Pulmonary artery endothelial cell (primary cell): ENCODE measurements at places on chromosomes 2 and 18. TPM values are rescaled to one million over a fixed set of nuclear protein-coding genes. Genes with fewer than 3 reads are reported as not detected.

The IL36RN gene
- total RNA-seq, result not detected in 2 replicates

DNA sequence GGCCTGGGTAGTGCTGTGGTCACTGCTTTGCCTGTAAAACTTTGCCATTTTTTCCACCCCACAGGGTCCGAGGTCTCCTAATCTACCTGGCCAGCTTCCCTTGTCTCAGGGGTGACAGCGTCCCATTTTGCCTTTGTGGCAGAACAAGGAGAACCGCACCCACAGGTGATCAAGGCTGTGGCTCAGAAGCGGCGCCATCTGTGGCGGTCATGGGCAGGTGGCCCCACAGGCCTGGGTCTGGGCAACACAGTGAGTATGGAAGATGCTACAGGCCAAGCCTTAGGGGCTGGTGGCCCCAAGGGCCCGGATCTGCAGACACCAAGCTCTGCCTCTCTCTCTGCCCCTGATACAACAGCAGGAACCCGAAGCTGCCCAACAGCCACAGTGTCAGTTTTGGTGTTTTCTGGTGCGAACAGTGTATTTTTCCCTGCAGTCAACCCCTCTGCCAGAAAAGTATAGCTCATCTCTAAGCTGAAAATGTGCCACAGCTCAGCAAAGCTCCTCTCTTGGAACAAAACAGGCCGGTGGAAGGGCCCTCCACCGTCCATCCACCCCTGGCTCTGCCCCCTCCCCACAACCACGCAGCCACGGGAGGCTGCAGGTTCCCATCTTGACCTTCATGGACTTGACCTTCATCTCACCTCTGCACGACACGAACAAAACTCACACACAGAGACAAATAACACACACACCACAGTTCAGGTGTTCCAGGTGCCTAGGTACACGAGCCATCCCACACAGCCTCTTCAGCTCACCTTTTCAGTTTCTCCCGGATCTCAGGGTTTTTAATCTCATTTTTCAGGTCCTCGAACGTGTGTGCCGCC lies 96.7 kb downstream of the PXDN start:
- DNase-seq, result no peak

GRCh38 chr2:76563730-76564129 lies 853.0 kb upstream of the GCFC2 start:
- DNase-seq, result no peak

- DNase-seq, result no peak
These were observed 239.2 kb upstream of the KCNJ3 start for GRCh38 chr2:154459286-154459685.

DNA sequence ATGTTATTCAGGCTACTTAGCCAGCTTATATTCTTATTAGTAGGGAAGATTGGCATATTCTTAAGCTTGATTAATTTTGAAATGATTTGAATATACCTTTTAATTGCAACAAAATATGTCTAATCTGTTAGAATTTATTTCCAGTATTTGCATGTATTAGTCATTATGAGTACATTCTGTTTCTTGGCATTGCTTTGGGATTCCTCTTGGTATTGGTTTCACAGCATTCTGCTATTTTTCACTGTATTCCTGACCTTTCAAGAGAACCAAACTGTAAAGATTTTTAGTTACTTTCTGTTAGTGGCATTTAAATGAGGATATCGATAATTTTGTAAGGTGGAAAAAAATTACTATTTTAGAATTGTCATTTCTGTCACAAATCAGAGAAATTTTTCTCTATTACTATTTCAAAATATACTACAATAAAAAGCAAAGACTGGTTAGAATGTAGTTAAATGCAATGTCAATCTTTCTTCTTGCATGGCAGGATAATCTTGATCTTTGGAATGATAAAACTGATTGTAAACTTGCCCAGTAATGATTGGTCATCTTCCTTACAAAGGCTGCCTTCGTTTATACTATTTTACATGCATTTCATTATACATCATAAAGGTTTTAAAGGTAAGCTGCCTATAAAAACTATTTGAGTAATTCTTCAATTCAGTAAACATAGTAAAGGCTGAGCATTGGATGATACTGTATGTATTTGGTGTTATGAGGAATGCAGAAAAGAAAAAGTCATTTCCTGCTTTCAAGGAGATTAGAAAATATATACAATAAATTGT lies 86.1 kb downstream of the SLC4A10 start:
- no peak for DNase-seq

- DNase-seq, result no peak
These were observed 641 bp downstream of the MAPRE3 start for GRCh38 chr2:26970928-26971627.

DNA sequence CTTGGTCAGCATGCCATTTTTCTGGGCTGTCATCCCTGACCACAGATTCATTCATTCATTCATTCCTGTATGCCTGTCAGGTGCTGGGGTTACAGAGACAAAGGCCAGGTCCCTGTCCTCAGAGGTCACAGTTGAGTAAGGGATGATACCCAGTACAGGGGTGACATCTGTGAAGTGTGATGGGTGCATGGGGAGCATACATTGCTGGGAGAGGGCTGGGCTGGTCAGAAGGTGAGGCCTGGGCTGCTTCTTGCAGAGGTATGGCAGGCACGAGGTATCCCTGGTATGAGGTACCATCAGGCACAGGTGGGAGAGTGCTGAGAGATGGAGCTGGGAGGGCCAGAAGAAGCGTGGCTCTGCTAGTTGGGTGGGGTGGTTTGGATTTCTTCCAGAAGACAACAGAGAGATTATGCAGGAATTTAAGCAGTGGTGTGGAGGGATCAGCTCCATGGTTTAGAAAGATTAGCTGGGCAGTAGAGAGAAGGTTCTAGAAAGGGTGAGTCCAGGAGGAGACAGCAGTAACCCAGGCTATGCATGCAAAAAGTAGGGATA lies 181.9 kb upstream of the HAAO start:
- DNase-seq, result no peak

DNA sequence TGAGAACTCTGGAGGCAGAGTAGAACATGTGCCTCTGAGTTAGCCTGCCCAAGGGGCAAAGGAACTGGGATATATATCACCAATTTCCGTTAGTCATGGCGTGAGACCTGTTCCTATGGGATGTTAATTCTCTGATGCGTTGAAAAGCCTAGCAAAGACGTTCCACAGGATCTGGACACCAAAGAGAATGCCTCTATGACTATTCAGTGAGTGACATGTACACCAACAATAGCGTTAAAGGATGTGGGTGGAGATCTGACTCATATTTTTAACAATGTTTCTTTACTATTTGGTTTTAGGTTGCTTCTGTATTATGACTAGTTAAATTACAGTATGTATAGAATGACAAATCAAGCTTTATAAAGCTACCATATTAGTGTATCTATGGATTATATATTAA lies 320.9 kb upstream of the MC4R start:
- DNase-seq, result peak; percentile 15

DNA sequence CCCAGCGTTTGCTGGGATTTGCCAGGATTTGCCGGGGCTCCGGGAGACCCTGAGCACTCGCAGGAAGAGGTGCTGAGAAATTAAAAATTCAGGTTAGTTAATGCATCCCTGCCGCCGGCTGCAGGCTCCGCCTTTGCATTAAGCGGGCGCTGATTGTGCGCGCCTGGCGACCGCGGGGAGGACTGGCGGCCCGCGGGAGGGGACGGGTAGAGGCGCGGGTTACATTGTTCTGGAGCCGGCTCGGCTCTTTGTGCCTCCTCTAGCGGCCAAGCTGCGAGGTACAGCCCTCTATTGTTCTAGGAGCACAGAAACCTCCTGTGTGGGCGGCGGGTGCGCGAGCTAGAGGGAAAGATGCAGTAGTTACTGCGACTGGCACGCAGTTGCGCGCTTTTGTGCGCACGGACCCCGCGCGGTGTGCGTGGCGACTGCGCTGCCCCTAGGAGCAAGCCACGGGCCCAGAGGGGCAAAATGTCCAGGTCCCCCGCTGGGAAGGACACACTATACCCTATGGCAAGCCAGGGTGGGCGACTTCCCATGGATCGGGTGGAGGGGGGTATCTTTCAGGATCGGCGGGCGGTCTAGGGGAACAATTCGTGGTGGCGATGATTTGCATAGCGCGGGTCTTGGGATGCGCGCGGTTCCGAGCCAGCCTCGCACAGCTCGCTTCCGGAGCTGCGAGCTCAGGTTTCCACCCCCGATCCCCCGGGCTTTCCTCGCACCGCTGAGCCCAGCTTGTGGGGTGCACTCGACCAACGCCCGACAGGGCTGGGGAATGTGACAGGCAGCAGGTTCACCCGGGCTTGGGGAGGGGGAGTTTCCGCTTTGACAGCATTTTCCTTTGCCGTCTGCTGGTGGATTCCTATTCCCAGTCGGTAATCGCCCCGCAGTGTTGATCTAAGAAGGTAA lies 2.8 kb downstream of the ONECUT2 start:
- peak; percentile 37 for DNase-seq

The EDAR gene
- total RNA-seq, result not detected in 2 replicates

- DNase-seq, result no peak
These were observed 44.5 kb downstream of the PTH2R start for GRCh38 chr2:208451061-208451460.

The KCNG2 gene
- total RNA-seq, result not detected in 2 replicates

GRCh38 chr2:120699292-120699691 lies 36.4 kb upstream of the GLI2 start:
- no peak for DNase-seq

The NEB gene
- total RNA-seq, result 0.40 and 0.92 TPM in 2 replicates

The MAP3K19 gene
- not detected in 2 replicates for total RNA-seq

The C2orf92 gene
- 0.88 and 1.5 TPM in 2 replicates for total RNA-seq

The ALKAL2 gene
- total RNA-seq, result not detected in 2 replicates

- no peak for DNase-seq
These were observed 21.9 kb downstream of the CRACDL start for GRCh38 chr2:98913916-98914712.

The ATP6V1B1 gene
- total RNA-seq, result not detected in 2 replicates

DNA sequence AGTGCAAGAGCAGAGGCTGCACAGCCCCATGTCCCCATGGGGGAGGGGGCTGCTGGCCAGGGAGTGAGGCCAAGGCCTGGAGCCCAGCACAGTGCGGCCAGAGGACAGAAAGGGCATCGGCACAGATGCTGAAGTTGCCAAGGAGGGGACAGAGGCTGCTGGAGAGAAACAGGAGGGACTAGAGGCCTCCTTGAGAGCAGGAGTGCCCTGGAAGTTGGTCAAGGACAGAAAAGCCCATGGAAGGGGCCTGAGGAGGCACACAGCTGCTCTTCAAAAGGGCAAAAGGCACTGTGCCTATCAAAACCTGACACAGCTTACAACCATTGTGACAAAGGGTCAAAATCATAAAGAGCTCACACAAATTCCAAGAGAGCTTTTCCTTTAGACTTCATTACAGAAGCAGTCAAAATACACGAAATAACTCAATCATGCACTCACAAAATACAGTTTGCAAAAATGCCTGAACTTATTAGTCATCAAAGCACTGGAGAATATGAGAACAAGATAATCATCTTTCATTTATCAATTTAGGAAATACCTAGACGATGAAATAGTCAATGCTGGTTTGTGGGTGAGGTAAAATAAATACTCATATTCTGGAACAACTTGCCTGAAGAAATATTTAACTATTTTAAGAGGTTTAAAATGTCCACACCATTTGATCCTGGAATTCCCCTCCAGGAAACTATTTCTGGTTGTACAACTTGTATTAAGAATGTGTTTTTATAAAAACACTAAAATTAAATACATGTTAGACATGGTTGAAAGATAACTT lies 79.6 kb downstream of the USP40 start:
- peak; percentile 58 for DNase-seq

GRCh38 chr2:10426726-10427617 lies 21.2 kb downstream of the ODC1 start:
- no peak for DNase-seq

GRCh38 chr2:149430743-149431736 lies 100.7 kb downstream of the LYPD6 start:
- DNase-seq, result no peak

DNA sequence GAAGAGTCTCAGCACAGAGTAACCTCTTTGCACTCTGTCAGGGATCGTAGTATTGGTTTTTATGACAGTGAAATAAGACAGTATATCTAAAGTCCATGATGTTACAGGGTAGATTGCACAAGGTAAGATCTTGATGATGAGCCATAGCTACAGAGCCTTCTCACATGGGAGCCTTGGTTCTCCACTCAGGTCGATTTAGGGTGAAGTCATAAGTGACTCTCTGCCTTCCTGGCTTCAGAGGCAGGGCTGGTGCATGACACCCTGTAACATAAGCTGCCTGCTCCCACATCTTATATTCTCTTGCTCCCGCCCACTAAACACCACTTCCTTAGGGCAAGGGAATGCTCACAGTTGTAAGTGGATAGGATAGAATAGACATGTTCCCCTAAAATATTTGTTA lies 13.3 kb downstream of the DAPL1 start:
- no peak for DNase-seq

The OTOF gene
- 0.26 TPM in 1 of 2 replicates, not detected in the other for total RNA-seq

- DNase-seq, result no peak
These were observed 245.4 kb downstream of the GALR1 start for GRCh38 chr18:77495079-77495478.

The MYO7B gene
- total RNA-seq, result 0.07 and 1.5 TPM in 2 replicates

The ZNF142 gene
- 7.5 and 11.7 TPM in 2 replicates for total RNA-seq

DNA sequence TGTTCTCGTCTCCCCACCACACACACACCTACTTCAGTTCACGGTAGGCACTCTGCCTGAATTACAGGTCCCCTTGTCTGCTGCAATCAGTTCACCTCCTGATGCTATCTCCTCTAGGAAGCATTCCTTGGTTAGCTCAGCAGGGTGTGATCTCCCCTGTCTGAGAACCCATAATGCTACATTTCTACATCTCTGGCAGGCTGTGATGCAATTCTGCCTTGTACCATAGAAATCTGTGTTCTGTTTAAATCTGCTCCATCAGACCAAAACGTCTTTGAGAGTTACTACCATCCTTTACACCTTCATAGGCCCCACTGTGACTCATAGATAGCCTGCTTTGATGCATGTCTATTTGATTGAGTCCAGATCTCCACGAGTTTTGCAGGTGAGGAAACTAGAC lies 103.9 kb downstream of the TTC32 start:
- no peak for DNase-seq

- no peak for DNase-seq
These were observed 15.6 kb downstream of the FZD7 start for GRCh38 chr2:202049092-202049728.

The NPPC gene
- not detected in 2 replicates for total RNA-seq

GRCh38 chr18:39946623-39947061 lies 2008.4 kb upstream of the PIK3C3 start:
- peak; percentile 61 for DNase-seq

The CD302 gene
- 7.5 and 11.6 TPM in 2 replicates for total RNA-seq

- no peak for DNase-seq
These were observed 129.6 kb downstream of the PID1 start for GRCh38 chr2:229141424-229142025.

DNA sequence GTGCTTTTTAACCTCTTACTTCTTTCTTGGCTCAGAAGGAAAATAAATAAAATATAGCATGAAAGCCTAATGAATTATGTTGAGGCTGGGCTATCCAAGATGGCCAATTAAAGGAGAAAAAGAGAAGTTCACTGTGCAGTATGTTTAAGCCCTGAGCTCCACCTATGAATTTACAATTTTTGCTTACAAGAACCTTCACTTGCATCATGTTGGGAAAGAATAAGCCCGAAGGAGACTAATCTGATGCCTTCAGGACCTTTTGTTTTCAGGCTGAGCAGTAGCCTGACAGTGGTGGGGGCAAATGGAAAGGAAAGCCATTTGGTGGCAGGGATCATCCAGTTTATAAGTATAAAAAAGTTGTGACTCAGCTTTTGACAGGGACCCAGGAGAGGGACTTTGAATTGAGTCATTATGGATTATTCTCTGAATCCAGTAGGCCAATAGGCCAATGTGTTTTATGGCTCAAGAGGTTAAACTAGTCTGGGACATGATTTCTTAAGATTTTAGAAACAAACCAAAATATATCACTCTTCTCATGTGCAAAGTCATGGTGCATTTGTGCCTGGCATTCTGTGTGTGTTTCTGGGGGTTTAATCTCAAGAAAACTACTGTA lies 56.9 kb downstream of the E2F6 start:
- no peak for DNase-seq
